NCI-H2081 treated with DMSO at 0.1 percent for 48 hours (cell line): ENCODE measurements at places on chromosomes 7 and 10.

DNA sequence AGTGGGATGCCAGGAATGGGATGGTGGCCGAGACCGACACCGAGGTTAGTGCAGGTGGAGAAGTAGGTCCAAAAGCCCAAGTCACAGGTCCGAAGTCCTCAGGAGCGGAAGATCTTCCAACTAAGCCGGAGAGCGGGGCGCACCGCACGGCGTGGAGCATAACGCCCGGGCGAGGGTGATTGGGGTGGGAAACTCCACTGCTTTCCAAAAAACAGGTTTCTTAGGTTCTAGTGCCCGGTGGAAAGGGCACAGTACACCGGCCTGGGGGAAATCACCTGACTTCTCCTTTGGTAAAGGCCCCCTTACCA, 11.4 kb upstream of the SPAG6 start:
- no peak for DNase-seq

GRCh38 chr7:137235434-137235833, 108.1 kb downstream of the PTN start:
- no peak for DNase-seq

DNA sequence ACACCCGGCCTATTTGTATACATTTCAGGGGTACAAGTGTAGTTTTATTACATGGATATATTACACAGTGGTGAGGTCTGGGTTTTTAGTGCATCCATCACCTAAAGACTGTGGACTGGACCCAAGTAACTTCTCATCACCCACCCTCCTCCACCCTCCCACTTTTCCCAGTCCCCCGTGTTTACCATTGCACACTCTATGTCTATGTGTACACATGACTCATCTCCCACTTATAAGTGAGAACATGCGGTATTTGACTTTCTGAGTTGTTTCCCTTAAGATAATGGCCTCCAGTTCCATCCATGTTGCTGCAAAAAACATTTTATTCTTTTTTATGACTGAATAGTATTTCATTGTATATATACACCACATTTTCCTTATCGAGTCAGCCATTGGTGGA, 98.9 kb upstream of the WAC start:
- no peak for DNase-seq

DNA sequence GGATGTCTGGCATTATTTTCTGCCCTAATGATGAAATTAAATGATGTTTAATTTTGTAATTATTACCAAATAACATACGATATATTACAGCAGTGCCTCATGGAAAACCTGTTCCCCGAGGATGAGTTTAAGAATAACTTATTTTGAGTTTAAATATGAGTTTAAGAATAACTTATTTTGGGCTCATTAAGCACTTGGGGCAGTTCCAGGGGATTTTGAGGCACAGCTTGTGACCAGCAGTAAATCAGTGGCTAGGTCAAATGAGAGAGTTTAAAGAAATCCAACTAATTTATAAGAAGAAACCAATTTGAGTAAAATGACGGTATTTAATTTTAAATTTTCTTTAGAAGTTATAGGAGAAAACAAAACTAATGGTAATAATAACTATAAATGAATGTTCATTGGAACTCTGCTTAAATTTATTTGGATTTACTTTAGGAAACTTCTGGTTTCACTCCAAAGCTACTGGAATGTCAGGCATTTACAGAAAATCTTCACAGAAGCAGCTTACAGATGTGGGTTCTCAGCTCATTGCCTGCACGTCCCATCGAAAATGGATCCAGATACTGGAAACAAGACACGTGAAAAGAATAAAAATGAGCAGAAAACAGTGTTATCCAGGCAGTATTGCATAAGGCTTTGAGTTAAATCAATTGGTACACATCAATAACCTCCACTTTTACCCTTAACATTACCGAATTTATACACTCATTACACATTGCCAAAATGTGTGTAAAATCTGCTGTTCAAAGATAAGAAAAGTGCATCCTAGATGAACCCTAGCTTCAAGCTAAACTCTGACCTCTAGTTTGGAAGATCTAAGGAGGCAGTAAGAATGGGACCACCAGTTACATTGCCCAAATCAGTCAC, 784.5 kb upstream of the IGFBP3 start:
- DNase-seq = no peak

DNA sequence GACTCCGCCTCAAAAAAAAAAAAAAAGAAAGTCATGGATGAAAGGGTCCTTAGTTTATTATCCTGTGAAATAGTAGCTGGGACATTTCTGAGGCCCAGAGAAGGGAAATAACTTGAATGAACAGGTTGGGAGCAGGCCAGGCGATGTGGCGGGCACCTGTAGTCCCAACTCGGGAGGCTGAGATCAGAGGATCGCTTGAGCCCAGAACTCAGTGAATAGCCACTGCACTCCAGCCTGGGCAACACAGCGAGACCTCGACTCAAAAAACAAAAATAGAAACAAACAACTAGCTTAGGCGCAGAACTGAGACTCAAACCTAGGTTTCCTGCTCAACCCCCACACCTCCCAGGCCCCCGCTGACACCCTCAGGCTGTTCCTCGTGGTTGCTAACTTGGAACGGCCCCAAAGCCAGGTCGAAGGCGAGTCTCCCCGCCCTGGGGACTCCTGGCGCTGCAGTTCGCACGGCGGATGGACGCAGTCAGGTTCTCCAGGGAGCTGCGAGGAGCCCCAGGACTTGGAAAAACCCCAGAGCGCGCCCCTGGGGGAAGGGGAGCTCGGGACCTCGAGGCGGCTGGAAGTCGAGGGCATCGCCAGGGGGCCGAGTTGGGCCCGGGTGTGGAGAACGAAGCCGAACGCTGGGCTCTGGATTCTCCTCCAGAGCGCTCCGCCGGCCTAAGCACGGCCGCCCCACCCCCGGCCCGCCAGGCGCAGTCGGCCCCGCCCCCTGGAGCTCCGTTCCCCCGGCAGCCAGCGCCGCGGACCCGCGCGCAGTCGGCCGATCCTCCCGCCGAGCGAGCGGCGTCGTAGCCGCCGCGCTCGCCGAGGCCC, at the start of gene STOX1:
STOX1 (plus strand) TSS at position 768 of the 828 bp plus-strand sequence. CDS start 93 bp downstream, outside the sequence.
- DNase-seq = no peak

DNA sequence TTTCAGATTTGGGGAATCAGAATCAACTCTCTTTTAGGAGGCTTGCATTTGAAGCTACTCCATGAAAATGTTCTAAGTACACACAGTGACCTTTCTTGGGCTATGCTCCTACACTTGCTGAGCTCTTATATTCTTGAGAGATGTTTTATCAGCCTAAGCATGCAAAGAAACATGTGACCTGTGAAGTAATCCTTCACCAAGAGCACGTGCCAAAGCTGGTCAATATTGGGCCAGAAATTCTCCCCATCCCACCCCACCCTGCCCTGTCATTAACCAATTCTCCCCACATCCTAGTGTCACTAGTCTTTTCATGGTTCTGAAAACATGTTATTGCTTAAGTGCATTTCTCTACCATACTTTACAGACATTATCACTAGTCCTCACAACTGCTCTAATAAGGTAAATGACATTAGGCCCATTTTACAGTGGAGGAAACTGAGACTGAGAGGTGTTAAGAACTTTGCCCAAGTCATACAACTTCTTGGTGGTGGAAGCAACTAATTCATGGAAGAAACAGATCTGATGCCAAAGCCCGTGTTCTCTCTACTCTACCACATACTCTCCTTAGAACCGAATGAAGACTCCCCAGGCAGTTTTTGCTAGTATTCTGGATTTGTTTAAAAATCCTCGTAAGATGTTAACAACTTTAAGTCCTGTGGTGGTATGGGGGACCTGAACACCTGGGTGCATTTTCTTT, 200.6 kb downstream of the PTEN start:
- DNase-seq = no peak

- no peak for DNase-seq
Measured at GRCh38 chr7:55504093-55504859, 68.0 kb downstream of the VOPP1 start.

- DNase-seq = no peak
Measured at GRCh38 chr10:99850021-99850766, 67.8 kb downstream of the ABCC2 start.

DNA sequence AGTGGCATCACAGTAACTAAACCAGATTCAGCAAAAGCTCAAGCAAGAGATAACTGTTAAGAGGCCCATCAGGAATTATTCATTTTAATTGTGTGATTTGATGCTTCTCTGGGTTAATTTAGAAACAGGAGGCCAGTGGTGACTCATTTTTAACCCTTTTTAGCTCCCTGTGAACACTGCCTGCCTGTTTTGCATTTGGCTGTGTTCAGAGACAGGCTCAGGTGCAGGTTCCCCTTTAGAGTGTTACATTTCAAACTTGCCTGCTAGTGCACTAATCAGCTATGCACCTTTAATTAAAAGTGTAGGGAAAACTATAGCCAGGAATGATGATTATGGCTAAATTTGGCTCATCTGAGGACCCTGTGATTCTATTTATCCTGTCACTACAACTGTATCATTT, 6.5 kb downstream of the STAMBPL1 start:
- no peak for DNase-seq

DNA sequence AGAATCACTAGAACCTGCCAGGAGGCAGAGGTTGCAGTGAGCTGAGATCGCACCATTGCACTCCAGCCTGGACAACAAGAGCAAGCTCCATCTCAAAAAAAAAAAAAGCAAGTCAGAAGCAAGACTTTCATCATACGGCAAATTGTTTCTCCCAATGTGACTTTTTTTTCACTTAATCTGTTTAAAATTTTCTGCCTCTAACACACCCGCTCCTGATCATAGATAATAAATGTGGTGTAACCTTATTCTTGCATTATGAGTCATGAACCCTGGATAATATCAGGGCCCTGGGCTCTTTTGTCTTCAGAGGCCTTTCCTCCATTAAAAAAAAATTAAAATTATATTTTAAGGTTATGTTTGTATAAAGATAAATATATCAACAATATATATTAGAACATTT, 111.4 kb upstream of the JCAD start:
- DNase-seq = no peak

DNA sequence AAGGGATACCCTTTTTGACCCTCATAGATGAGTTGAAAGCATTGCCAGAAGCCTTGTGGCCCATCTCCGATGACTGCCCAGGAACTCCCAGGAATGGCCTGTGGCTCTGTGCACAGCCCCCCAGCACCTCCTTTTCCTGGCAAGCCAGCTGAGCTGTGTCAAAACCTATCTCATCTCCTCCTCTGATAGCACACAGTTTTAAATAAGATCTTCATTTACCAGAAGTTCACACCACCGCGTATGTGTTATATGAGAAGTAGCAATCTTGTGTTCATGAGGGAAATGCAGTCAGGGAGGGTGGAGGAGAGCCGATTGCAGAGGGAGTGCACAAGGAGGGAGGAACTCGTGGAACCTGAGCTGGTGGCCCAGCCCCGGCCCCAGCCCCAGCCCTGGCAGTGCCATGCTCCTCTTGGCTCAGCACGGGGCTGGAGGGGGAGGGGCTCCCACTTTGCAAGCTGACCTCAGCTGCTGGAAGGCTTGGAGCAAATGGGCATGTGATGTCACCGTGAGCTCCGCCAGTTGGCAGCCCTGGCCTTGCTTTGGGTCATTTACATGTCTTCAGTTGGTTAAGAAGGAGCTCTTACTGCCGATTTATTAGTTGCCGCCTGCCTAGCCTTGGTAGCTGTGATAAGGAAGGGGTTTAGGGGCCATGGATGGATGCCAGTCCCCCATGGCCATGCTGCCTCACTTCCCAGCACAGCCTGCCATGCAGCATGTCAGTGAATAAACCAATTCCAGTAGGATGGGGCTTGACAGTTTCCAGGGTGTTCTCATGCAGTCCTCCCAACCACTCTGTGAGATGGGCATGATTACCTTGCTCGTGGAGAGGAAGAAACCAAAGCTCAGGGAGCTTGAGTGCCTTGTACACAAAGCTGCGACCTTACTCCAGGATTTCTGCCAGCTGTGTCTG, 20.0 kb downstream of the UNC5B start:
- no peak for DNase-seq

DNA sequence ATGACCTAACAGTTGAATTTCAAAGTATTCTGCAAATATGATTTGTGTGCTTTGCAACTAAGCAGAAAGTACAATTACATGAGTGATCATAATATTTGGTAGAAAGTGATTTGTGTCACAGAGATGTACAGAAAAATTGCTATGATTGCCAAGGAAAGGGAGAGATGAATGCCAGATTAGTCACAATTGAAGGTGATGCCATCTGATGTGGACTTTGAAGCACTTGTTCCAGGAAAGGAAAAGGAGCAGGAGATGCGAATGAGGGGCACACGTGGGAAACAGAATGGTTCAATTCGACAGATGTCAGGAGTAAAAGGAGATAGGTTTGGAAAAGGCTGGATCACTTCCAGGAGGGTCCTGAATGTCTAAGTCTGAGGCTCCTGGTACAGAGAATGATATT, 153.1 kb upstream of the LAMB4 start:
- no peak for DNase-seq

- DNase-seq = peak; percentile 31
Measured at GRCh38 chr7:135620980-135621850, 41.1 kb upstream of the STMP1 start.

DNA sequence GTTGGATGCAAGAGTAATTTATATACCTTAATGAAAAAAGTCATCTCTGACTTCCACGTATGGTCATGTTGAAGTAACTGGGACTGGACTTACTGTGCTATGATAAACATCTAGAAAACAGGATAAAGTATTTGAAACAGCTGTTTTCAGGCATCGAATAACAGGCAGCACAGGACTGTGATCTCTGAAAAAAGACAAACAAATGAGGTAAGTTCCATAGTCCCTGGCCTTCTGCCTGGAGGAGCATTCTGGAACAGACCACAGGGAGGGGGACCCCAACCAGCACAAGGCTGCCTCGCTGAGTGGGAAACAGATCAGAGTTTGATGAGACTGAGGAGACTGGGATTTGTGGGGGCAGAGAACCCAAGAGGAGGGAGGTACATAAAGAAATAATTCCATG, 89.1 kb upstream of the HABP2 start:
- DNase-seq = no peak

DNA sequence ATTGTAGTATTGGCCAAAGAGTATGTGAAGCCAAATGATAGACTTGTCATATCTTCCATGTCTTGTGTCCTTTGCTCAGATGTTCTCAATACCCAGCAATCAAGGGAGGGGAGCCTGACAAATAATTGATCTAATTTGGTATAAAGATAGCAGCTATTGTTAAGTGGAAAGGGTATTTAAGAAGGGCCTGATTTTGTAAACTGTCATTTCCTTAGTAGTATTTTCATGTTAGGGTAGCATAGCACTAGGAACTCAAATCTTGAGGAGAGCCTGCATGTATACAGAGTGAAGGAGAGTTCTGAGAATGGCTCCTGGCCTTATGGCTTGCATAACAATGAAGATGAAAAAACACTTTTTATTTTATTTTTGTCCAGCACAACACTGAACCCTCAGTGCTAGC, 53.1 kb downstream of the GNAI1 start:
- DNase-seq = no peak

DNA sequence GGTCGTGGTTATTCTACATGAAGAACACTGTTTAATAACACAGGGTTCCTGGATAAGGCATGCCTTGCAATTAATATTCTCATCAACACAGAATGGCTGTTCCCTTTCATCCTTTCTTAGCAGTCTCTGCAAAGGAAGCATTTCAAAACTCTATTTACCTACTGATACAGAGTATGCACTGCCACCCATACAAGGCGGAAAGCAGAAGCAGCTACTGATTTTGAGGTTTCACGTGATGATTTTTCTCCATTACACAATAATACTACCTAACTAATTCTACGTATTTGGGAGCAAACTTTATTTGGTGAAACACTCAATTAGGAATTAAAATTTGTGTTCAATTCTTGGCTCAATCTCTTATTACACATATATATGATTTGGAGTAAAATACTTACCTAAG, 43.0 kb upstream of the COL1A2 start:
- no peak for DNase-seq
